Activated CD4-positive, alpha-beta T cell treated with anti-CD3 and anti-CD28 coated beads, Interleukin-2, amount 10 ng/mL, durations not matched to agents 7 days and 5 days (primary cell): ENCODE measurements at places on chromosomes 2 and 18.

DNA sequence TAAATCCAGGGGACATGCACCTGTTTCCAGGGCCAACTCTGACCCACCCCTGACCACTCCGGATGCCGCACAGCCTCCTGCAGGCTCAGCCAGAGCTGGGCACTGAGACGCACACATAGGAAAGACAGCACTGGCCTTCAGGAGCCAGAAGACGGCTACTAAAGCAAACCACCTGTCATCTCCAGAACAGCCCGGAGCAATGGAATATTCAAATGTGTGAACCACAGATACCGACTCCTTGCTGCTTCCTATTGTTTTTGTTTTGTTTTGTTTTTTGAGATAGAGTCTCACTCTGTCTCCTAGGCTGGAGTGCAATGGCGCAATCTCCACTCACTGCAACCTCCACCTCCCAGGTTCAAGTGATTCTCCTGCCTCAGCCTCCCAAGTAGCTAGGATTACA, 94.0 kb downstream of the LAMA1 start:
- no peak for DNase-seq

GRCh38 chr2:59034837-59035236, 793.7 kb upstream of the FANCL start:
- no peak for DNase-seq

GRCh38 chr18:43161528-43161927, 46.0 kb upstream of the RIT2 start:
- DNase-seq: no peak

GRCh38 chr18:12944709-12945108, 3.1 kb upstream of the SEH1L start:
- peak; percentile 13 for DNase-seq

DNA sequence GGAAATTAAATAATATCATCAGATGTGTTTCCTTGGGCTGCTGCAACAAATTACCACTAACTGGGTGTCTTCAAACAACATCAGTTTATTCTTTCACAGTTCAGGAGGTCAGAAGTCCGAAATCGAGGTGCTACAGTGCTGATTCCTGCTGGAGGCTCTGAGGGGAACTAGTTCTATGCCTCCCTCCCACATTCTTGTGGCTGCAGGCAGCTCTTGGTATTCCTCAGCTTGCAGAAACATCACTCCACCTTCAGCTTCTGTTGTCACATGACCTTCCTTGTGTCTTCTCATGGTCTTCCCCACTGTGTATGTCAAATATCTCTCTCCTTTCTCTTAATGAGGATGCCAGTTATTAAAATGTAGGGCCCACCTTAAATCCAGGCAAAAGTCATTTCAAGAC, 29.3 kb upstream of the DCC start:
- no peak for DNase-seq

DNA sequence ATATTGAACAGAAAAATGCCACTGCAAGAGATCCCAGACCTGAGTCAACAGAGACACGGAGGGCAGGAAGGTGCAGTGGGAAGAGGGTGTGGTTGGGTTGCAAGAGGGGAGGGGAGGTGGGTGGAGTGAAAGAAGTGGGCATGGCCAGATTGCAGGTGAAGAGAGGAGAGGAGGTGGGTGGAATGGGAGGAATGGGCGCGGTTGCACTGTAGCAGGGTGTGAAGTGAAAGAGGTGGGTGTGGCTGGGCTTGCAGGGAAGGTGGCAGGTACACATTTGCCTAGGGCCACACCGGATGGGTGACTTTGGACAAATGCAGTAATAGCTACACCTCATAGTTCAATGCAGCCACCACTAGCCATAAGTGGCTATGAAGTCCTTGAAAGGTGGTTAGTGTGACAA, 71.1 kb downstream of the DOCK10 start:
- no peak for DNase-seq

GRCh38 chr2:168025487-168026202, 221.8 kb downstream of the STK39 start:
- no peak for DNase-seq

- no peak for DNase-seq
These were observed 125.5 kb downstream of the WDSUB1 start for GRCh38 chr2:159160954-159161353.

- no peak for DNase-seq
These were observed 2.8 kb upstream of the OSBPL6 start for GRCh38 chr2:178191511-178191910.

- DNase-seq: no peak
These were observed 299.6 kb downstream of the NDUFA10 start for GRCh38 chr2:239725551-239725890.

DNA sequence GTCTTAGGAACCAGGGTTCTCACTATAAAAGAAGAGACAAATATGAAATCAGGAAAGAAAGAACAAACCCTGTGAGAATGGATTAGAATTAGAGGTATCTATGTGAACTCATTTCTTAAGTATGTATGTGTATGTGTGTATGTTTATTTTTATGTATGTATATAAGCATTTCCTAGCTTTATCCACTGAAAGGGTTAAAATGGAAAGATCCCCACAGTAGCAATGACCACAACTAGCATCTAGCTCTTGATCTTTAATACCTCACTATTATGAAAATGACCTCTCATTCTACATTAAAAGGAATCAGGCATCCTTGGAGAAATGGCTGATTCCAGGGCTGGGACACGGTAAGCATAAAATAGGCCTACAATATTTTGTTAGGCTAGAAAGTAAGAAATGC, 31.6 kb downstream of the RTN4 start:
- DNase-seq: no peak

DNA sequence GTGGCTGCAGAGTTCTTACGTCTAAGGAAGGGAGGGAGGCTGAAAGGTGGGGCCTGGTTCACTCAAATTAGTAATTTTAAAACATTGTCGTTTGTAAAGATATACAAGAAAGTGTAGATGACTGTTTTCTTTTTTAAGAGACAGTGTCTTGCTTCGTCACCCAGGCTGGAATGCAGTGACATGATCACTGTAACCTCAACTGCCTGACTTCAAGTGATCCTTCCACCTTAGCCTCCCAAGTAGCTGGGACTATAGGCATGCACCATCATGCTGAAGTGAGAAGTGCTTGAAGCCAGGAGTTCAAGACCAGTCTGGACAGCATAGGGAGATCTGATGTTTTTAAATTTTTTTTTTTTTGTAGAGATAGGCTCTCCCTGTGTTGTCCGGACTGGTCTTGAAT, 52.9 kb downstream of the HNRNPLL start:
- DNase-seq: no peak

- no peak for DNase-seq
These were observed 93.7 kb downstream of the DYNAP start for GRCh38 chr18:54684784-54685183.

- DNase-seq: no peak
These were observed 223.8 kb downstream of the RIT2 start for GRCh38 chr18:42891705-42892104.

DNA sequence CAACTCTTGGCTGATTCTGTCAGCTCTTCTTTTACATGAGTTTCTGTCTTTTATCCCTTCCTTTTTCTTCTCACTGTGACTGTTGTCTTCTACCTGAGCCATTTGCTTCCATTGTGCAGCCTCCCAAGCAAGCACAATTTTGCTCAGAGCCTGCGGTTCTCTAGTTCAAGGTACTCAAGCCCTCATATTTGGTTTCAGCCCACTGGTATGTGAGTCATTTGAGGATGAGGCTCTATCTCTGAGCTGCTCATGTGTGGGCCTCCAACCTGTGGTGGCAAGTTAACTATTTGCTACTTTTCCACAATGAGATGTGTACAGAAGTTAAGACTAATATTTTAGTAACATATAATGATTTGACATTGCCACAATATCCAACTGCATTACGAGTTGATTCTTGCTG, 183.0 kb downstream of the PHLPP1 start:
- no peak for DNase-seq

DNA sequence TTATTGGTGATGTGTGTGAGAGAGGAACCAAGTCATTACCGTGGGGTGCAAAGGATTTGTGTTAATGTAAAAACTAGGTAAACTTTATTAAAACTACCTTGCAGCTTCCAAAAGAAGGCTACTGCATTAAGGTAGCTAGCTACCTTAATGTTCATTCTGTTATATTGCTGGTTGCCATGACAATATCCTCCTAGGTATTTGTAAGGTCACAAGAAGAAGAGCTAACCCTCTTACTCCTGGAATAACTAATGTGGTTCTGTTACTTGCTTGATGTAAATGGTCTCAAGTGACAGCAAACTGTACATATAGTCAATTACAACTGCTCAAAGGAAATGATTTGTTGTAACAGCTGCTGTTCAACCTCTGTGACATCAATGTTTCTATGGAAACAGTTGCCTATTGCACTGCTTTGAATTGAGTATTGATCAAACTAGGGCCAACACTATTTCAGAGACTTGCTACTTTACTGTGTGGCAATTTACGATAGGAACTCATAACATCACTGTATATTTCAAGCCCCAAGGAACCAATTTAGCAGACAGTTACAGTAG, 319.8 kb upstream of the HNRNPA3 start:
- no peak for DNase-seq

GRCh38 chr2:79025421-79025820, at the start of gene REG3G:
TSS of gene REG3G (plus strand) at chr2:79025702. CDS start at chr2:79026094, 392 bp downstream.
- DNase-seq: no peak
